ENCODE measurements at places on chromosomes 2 and 18. TPM values are rescaled to one million over a fixed set of nuclear protein-coding genes. Genes with fewer than 3 reads are reported as not detected.
A peak's percentile ranks its signal among the peaks of the same experiment; 100 is the strongest.

Gene IL37
- total RNA-seq, result 2.0 TPM

Gene SGPP2
- total RNA-seq, result 48.8 TPM

DNA sequence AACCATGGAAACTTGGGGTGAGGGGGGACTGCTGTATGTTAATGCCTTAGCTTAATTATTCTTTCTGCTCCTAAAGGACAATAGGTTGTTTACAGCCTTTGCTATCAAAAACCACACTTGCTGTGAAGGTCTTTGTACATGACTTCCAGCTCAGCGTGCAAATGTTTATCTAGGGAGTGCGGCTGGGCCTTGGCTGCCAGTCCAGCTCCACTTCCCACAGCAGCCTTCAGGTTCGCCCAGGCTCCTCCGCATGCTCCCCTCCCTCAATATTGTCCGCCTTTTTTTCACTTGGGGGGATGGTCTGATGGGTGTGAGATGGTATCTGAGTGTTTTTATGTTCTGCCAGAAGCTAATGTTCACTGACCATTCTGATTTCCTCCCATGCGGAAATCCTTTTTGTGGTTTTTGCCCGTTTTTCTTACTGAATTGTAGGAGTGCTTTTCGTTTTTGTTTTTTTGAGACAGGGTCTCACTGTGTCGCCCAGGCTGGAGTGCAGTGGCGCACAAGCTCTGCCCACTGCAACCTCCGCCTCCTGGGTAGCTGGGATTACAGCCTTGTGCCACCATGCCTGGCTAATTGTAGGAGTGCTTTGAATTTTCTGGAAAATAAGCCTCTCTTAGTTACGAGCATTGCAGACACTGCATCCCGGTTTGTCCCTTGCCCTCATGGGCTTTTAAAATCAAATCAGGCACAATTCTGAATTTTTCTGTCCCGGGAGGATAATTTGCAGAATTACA lies 28.8 kb downstream of the SH3BP4 start:
- no peaks in the 10 kb centered on the region for H3K27me3 ChIP-seq
- peak overlapping the region; percentile 67 for H3K4me3 ChIP-seq
- H3K4me1 ChIP-seq, result peaks cover 76% of the 10 kb centered on the region
- no peak for DNase-seq

DNA sequence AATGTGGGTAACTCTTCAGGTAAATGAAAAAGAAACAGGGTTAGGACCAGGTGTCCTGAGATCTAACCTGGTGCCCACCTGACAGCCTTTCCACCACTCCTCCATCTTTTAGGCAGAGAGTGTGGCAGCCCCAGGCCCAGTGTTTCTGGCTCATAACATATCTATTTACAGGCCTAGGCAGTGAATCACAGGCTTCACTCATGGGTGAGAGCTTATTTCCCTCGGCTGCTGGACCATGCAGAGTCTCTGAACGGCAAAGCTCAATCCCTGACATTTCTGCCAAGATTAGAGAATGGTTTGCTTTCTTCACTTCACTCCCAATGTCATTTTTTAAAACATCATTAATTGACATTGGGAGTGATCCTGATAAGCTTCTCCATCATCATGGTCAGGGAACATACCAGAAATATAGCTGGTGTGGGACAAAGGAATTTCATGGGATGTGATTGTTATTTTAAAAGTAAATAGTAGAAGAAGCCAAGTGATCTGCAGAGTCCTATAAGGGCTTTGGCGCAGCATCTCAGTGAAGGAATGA lies 323.9 kb downstream of the SETBP1 start:
- no peak overlapping the region for H3K27ac ChIP-seq
- H3K4me1 ChIP-seq, result peaks cover 5% of the 10 kb centered on the region
- no peaks in the 10 kb centered on the region for H3K27me3 ChIP-seq
- no peak overlapping the region for H3K4me3 ChIP-seq
- no peaks in the 10 kb centered on the region for H3K36me3 ChIP-seq

DNA sequence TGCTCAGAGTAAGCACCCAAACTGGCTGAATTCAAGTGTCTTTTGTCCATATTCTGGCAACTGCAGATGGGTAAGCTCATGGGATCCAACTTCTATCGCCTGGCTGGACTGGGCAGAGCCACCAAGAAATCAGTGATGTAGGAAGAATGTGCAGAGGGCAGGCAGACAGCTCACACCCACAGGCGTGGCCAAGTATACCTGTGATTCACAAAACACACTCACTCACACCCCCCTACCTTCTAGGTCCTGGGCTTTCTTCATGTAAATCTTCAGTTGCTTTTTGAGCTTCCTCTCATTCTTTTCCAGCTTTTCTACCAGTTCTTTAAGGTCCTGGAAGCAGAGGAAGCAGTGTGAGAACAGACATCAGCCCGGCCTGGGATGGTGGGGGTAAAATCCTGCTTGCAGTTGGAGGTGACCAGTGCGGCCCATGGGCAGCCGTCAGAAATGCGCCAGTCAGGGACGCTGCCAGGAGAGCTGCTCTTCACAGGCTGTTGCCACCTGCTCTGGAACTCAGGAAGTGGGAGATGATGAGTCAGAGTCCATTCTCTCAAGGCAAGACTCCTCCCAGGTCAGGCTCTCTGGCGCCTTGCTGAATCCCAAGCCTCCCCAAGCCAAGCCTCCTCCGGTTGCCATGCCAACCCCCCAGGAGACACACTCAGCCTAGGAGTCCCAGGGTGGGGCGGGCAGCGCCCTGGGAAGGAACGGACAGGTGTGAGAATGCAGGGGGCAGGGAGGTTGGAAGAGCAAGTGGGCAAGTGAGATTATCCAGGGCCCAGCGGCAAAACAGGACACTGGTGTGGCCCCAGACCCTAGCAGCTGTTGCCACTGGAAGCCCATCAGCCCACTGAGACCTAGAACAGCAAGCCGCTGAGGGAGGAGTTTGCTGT lies 36.2 kb upstream of the ACAA2 start:
- peak; percentile 96 for DNase-seq
- peak overlapping the region; percentile 97 for H3K27ac ChIP-seq
- peaks cover 40% of the 10 kb centered on the region for H3K4me1 ChIP-seq
- peaks cover 31% of the 10 kb centered on the region for H3K36me3 ChIP-seq

Gene ZCCHC2
- 43.5 TPM for total RNA-seq

GRCh38 chr18:10441472-10441871 lies 13.0 kb upstream of the APCDD1 start:
- H3K27ac ChIP-seq, result no peak overlapping the region
- peaks cover 75% of the 10 kb centered on the region for H3K27me3 ChIP-seq
- H3K36me3 ChIP-seq, result no peaks in the 10 kb centered on the region

- H3K27ac ChIP-seq, result no peak overlapping the region
- H3K36me3 ChIP-seq, result no peaks in the 10 kb centered on the region
- H3K4me3 ChIP-seq, result no peak overlapping the region
- H3K4me1 ChIP-seq, result peaks cover 21% of the 10 kb centered on the region
- no peak for DNase-seq
- no peaks in the 10 kb centered on the region for H3K27me3 ChIP-seq
Measured at GRCh38 chr18:23969664-23970063, 44.9 kb upstream of the TTC39C start.

DNA sequence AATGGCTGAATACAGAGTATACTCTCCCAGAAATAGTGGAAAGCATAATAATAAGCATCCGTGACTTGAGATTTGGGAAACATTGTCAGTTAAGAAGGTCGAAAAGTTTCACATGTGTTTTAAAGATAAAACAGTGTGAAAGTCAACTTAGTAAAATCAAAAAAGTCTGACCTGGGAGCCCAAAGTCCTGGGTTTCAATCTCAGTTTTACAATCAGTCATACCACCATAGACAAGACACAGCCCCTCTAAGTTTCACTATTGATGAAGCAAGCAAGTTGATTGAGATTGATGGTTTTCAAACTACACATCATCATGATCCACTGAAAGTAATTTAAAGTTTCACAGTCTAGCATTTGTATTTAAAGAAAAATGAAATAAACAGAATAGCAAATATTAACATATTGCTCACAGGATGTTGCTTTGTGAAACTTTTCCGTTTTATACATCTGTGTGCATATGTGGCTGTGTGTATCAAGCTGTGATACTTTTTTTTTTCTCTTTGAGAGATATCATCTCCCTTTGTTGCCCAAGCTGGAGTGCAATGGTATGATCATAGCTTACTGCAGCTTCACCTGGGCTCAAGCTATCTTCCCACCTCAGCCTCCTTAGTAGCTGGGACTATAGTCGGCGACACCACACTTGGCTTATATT lies 71.1 kb downstream of the PIK3C3 start:
- no peaks in the 10 kb centered on the region for H3K27me3 ChIP-seq
- H3K4me3 ChIP-seq, result no peak overlapping the region
- no peak overlapping the region for H3K27ac ChIP-seq
- DNase-seq, result no peak
- no peaks in the 10 kb centered on the region for H3K4me1 ChIP-seq

Gene TGFA
- 104 TPM for total RNA-seq

GRCh38 chr18:80034852-80035406 lies 695 bp downstream of the RBFA start:
- H3K27ac ChIP-seq, result peak overlapping the region; percentile 95
- H3K36me3 ChIP-seq, result peaks cover 29% of the 10 kb centered on the region
- H3K27me3 ChIP-seq, result no peaks in the 10 kb centered on the region
- peaks cover 16% of the 10 kb centered on the region for H3K4me1 ChIP-seq
- H3K4me3 ChIP-seq, result peak overlapping the region; percentile 96

Gene CHRND
- not detected for total RNA-seq

- no peak for DNase-seq
- H3K4me3 ChIP-seq, result no peak overlapping the region
- no peaks in the 10 kb centered on the region for H3K4me1 ChIP-seq
- no peak overlapping the region for H3K27ac ChIP-seq
- H3K36me3 ChIP-seq, result no peaks in the 10 kb centered on the region
- H3K27me3 ChIP-seq, result no peaks in the 10 kb centered on the region
Measured at GRCh38 chr18:63025251-63026090, 294.1 kb downstream of the BCL2 start.

DNA sequence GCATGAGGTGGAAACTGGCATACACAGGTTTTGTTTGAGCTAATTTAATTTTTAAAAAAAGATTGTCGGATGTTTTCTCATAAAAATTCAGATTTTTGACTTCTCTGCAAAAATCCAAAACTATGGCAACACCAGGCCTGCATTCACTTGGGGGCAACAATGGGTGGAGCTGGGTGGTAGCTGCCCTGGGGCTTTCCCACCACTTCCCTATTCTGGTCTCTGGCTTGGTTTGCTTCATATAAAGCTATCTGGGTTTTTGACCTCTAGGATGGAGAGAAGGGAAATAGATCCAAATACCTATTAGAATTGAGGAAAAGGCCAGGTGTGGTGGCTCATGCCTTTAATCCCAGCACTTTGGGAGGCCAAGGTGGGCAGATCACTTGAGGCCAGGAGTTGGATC lies 5.5 kb upstream of the CYP27A1 start:
- H3K27me3 ChIP-seq, result no peaks in the 10 kb centered on the region
- H3K27ac ChIP-seq, result no peak overlapping the region

Gene TDRD15
- total RNA-seq, result not detected

- no peak overlapping the region for H3K27ac ChIP-seq
- no peaks in the 10 kb centered on the region for H3K4me1 ChIP-seq
- no peaks in the 10 kb centered on the region for H3K27me3 ChIP-seq
Measured at GRCh38 chr2:143968860-143969259, 551.1 kb downstream of the ZEB2 start.

Gene PLB1
- total RNA-seq, result 1.6 TPM

DNA sequence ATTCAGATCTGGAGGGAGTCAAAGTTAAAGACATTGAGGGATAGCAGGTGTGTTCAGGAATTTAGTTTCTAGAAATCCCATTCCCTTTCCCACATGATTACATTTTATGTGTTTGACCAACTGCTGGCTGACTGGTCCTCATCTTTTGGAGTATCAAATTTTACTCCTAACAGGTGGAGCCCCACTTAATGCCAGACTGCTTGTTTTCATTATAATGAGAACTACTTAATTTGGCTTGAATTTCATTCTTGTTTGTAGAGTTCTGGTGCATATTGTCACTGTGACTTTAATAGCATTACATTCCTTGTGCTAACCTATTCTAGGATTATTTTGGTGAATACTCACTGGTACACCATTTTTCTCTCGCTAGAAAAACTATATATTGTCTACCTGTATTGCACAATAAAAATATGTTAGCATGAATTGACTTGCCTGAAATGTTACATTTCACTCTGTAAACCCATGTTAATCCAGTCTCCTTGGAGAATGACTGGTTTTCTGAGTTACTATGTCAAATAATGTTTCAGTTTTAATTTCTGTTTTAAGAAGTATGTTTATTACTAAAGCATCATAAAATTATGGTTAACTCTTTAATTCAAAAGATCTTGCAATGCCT lies 98.2 kb downstream of the TANC1 start:
- peaks cover 33% of the 10 kb centered on the region for H3K4me1 ChIP-seq
- H3K27me3 ChIP-seq, result no peaks in the 10 kb centered on the region
- H3K36me3 ChIP-seq, result no peaks in the 10 kb centered on the region
- H3K27ac ChIP-seq, result no peak overlapping the region
- H3K4me3 ChIP-seq, result no peak overlapping the region

GRCh38 chr2:152100961-152101360 lies 2.1 kb upstream of the CACNB4 start:
- no peak overlapping the region for H3K4me3 ChIP-seq
- no peak for DNase-seq
- peaks cover 20% of the 10 kb centered on the region for H3K4me1 ChIP-seq
- peaks cover 54% of the 10 kb centered on the region for H3K27me3 ChIP-seq
- H3K27ac ChIP-seq, result no peak overlapping the region

DNA sequence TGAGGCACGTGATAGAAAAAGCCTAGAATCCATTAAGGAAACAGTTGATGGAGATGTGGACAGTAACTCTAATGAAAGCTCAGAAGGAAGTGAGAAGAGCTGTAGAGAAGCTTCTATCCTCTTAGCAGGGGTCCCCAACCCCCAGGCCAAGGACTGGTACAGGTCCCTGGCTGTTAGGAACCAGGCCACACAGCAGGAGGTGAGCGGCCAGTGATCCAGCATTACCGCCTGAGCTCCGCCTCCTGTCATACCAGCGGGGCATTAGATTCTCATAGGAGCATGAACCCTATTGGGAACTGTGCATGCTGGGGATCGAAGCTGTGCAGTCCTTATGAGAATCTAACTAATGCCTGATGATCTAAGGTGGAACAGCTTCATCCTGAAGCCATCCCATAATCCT lies 8.7 kb upstream of the IMP4 start:
- no peak overlapping the region for H3K27ac ChIP-seq
- H3K4me3 ChIP-seq, result no peak overlapping the region
- peaks cover 45% of the 10 kb centered on the region for H3K27me3 ChIP-seq
- H3K36me3 ChIP-seq, result peaks cover 19% of the 10 kb centered on the region
- no peaks in the 10 kb centered on the region for H3K4me1 ChIP-seq

Gene POU3F3
- total RNA-seq, result not detected

- no peaks in the 10 kb centered on the region for H3K36me3 ChIP-seq
- no peak overlapping the region for H3K4me3 ChIP-seq
- H3K4me1 ChIP-seq, result no peaks in the 10 kb centered on the region
- H3K27me3 ChIP-seq, result peaks cover 23% of the 10 kb centered on the region
- H3K27ac ChIP-seq, result no peak overlapping the region
Measured at GRCh38 chr2:68838641-68839040, 32.6 kb downstream of the BMP10 start.

DNA sequence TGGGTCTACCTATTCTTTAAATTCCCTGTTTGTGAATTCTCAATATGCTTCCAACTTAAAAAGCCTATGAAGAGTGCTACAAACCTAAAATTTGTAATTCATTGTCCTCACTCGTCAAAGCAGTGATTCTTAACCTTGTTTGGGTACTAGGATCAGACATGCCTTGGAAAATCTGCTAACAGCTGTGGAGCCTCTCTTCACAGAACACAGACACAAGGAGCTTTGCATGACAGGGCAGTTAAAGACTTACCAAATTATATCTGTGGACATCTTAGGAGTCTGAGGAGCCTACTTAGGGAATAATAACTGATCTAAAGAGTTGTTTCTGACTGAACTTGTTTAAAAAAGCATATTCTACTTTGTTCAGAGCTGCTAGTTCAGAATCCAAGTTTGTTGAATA lies 38.1 kb downstream of the TMEM87B start:
- H3K27ac ChIP-seq, result no peak overlapping the region
- no peak for DNase-seq
- H3K36me3 ChIP-seq, result peaks cover 39% of the 10 kb centered on the region
- no peaks in the 10 kb centered on the region for H3K27me3 ChIP-seq

Gene PROKR1
- not detected for total RNA-seq

GRCh38 chr2:230128623-230129342 lies 60.1 kb upstream of the SLC16A14 start:
- no peak for DNase-seq
- H3K4me3 ChIP-seq, result no peak overlapping the region
- H3K4me1 ChIP-seq, result peaks cover 16% of the 10 kb centered on the region
- H3K27me3 ChIP-seq, result no peaks in the 10 kb centered on the region
